ENCODE measurements at places on chromosomes 1 and 21.

GRCh38 chr1:35539824-35540261, 17.4 kb downstream of the KIAA0319L start:
- no peak for DNase-seq

DNA sequence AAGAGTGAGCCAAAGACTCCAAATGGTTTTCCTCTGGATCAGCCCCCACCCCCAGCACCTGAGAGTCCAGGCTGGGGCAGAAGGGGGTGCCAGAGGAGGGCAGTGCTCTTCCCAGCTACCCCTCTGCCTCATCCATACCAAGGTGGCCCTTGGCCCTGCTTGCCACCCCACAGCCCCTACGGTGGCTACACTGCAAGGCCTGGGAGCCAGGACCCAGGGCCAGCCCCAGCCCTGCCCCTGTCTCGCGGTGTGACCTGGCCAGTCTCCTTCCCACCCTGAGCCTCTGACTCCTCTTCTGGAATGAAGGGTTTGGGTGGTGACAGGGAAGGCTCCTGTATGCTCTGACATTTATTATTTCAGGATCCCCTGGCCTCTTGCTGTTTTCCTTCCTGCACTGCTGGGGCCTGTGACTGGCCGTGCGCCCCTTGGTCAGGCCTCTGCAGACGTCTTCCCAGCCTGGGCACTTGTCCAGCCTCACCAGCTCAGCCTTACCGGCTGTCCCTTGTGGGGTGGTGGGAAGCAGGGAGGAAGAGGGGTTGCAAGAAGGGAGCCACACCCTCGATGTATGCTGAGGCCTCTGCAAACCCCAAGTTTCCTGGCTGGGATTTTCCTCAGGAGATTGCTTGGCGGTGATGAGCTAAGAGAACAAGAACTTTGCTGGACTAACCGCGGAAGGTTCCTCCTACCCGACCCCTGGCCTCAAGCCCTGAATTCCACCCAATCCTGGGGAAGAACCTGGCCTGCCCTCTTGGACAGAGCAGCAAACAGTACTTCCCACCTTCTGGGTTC, 13.5 kb downstream of the ASAP3 start:
- DNase-seq = no peak

- peak; percentile 54 for DNase-seq
Observed at GRCh38 chr21:46153247-46154154, 1.9 kb downstream of the FTCD start.

- DNase-seq = no peak
Observed at GRCh38 chr1:156711011-156711817, 5.8 kb upstream of the CRABP2 start.

DNA sequence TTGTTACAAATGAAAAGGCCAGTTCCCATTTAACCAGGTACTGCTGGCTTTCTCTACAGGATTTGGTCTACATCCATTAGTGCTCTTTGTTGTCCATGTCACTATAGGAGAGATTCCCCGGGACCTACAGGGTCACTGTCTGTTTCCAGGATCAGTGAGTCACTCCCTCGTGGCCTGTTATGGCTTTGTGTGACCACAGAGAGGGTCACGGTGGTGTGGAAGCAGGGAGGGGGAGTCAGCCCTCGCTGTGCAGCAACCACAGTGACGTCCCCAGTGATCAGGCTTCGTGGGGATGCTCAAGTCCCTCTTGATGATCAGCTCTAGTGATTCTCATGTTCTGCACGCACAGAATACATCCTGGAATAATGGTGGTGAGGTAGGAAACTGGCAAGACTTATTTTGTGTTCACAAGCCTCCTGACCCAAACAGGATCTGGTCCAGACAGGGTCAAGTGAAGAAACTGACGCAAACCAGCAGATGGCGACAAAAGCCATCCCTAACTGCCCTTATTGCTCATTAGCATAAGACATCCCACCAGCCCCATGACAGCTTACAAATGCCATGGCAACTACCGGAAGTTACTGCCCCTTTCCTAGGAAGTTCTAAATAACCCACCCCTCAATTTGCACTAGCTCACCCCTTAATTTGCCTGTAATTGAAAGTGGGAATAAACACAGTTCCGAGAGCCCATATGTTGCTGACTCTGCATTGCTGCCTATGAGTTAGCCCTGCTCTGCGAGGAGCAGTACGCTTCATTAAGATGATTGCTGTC, 98.5 kb downstream of the DISC1 start:
- peak; percentile 34 for DNase-seq

GRCh38 chr1:203990118-203990517, 82.8 kb upstream of the SOX13 start:
- no peak for DNase-seq

DNA sequence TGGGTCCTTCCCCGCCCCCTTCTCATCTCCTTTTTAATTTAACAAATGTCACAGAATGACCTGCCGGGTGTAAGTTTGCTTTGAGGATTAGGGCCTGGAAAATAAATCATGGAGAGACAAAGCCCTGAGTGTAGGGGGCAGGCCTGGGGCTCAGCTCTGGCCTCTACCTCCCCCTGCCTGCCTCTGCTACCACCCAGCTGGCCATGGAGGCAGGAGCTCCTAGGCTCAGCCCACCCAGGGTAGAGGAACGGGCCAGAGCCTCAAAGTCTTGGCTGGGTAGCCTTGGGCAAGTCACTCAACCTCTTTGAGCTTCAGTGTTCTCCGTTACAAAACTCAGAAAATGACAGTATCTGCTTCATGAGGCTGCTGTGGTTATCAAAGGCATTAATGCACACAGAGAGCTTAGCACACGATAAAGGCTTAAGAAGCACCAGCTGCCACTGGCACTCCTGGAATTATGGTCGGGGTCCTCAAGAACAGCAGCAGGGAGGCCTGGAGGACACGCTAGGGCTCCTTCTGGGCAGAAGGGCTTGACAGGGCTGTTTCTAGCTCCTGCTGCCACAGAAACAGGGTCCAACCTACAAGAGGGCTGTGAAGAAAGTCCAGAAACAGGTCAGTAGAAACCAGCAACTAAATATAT, 39.0 kb downstream of the LRP8 start:
- DNase-seq = no peak
